ENCODE measurements at places on chromosomes 3 and 15. TPM values are rescaled to one million over a fixed set of nuclear protein-coding genes. Genes with fewer than 3 reads are reported as not detected.

- DNase-seq = no peak
Measured at GRCh38 chr15:82081914-82082762, 36.3 kb upstream of the MEX3B start.

- DNase-seq = no peak
Measured at GRCh38 chr15:99406716-99407487, 155.6 kb downstream of the LRRC28 start.

GRCh38 chr3:181403876-181404660 lies 307.7 kb upstream of the SOX2 start:
- no peak for DNase-seq

- no peak for DNase-seq
Measured at GRCh38 chr3:180175572-180175971, 138.8 kb upstream of the PEX5L start.

The GPR87 gene
- 1.0 TPM for total RNA-seq

GRCh38 chr15:99212406-99212805 lies 37.0 kb downstream of the TTC23 start:
- DNase-seq = peak; percentile 28

- no peak for DNase-seq
Measured at GRCh38 chr3:45065373-45065720, 39.2 kb downstream of the CLEC3B start.

DNA sequence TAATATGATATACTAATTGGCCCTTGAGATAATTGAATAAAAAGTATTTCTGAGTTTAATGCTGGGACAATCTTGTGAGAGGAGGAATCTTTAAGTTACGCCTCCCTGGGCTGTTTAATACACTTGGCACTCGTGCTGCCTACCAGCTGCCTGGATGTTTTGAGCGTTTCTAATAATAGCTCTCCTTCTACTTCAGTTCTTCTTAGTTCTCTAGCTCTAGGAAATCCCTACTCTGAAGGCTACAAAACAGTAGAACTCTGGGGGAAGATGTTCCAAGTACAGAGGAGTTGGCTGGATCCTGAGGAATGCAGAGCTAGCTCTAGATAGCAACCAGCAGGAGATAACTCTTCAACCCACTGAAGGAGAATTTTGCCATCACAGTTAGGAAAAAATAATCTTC lies 3.5 kb downstream of the NAALADL2 start:
- no peak for DNase-seq

The RBP2 gene
- total RNA-seq = not detected

The ARHGEF3 gene
- 54.4 TPM for total RNA-seq

The GOLGA8T gene
- not detected for total RNA-seq

The CPNE9 gene
- total RNA-seq = 0.17 TPM

The LOXL1 gene
- total RNA-seq = 0.49 TPM

DNA sequence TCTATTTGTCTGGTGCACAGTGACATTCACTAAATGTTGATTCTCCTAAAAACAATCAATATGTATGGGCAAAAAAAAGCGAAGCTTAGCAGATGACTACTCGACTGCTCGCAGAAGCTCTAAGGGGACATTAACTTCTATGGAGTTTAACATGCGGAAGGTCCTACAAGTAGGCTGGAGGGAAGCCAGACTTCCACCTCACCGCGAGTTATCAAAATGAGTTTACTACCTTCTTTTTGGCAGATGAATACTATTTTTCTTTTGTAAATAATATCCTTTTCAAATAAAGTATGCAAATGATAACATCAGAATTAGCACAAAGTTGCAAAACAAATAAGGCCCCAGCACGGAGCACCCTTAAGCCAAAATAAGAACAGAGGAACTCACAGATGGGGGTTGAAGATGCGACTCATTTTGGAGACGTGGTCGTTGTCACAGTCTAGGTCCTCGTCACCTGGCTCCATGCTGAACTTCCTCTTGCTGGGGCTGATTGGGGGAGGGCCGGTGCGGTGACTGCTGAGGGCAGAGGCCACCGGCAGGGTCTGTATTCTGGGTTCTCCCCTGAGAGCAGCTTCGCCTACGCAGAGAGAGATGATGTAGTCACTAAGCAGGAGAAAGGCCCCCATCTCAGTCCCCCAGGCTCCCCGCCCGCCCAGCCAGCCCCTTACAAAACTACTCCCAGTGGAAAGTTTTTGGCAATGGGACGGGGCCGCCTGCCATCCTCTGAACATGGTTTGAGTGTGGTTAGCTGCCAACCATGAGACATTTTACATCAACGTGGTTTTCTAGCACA lies 42.1 kb downstream of the VGLL4 start:
- no peak for DNase-seq

DNA sequence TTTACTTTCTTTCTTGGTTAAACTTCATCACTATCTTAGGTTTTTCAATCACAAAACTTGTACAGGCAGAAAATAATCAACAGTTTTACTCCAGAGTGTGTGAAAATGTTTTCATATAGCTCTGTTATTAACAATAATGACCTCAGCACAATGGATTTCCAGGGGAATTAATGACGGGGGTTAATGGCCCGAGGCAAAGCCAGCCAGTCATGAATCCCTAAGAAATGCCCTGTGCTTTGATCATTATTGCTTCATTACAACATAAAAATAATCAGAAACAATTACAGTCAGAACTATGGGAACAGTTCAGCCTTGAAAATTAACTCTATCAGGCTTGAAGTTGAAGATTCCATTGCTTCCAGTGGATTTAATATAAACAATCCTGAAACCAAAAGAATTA lies 875.4 kb downstream of the ROBO2 start:
- no peak for DNase-seq

- no peak for DNase-seq
Measured at GRCh38 chr3:30286007-30286669, 320.3 kb upstream of the TGFBR2 start.

GRCh38 chr3:59374818-59375211 lies 325.0 kb upstream of the CFAP20DC start:
- no peak for DNase-seq

The C3orf20 gene
- total RNA-seq = 0.28 TPM

GRCh38 chr3:186510374-186511079 lies 33.7 kb downstream of the CRYGS start:
- DNase-seq = no peak

The TRPM1 gene
- not detected for total RNA-seq

DNA sequence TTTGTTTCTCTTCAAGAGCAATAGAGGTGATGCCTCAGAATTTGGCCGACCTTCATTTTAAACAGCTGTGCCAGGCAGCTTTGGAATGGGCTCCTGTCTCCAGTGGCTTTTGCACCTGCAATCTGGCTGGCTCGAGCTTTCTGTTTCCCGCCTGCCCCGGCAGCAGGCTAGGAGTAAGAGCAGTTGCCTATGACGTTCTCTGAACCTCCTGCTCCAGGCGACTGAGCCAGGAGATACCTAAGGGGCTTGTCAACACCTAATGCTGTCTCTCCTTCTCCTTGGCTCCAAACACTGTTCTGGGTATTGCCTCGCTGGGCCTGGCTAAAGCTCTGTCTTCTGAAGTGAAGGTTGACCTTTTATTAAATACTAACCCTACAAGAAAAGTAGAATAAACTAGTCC lies 229.9 kb downstream of the LRRN1 start:
- no peak for DNase-seq

GRCh38 chr15:58138106-58138505 lies at the start of gene AQP9:
Gene AQP9 (plus strand): TSS chr15:58138381. CDS start chr15:58138566, 185 bp downstream.
- DNase-seq = peak; percentile 40

DNA sequence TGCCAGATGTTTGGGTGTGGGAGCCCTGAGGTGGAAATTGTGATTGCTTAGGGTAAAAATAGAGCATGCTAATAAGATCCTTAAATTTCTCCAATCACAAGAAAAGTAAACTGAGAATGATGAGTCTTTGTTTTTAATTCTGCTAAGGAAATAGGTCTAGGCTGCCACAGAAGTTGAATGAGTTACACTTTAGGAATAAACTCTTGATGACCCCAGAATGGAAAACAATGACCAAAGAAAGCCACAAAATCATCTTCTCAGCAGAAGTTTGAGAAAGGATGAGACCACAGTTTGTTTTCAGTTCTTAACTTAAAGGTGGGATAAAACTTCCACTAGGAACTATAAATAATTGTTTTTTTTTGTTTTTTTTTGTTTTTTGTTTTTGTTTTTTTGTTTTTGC lies 164.6 kb upstream of the BCL6 start:
- no peak for DNase-seq

DNA sequence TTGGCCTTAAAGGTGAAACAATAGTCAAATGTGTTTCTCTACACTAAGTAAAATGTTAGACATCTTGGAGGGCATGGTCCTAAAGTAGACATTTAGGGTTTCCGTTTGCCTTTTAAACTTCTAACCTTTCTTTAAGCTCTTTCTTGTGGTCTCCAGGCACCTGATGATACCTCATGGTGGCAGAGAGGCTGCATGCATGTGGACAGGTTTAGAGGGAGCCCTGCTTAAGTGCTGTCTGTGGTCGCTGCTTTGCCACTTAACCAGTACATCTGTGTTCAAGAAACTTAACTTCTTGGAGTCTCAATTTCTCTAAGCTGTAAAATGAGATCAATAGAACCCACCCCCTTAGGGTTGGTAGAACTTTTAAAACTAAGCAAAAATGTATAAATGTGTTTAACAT lies 6.2 kb downstream of the MITF start:
- DNase-seq = no peak

DNA sequence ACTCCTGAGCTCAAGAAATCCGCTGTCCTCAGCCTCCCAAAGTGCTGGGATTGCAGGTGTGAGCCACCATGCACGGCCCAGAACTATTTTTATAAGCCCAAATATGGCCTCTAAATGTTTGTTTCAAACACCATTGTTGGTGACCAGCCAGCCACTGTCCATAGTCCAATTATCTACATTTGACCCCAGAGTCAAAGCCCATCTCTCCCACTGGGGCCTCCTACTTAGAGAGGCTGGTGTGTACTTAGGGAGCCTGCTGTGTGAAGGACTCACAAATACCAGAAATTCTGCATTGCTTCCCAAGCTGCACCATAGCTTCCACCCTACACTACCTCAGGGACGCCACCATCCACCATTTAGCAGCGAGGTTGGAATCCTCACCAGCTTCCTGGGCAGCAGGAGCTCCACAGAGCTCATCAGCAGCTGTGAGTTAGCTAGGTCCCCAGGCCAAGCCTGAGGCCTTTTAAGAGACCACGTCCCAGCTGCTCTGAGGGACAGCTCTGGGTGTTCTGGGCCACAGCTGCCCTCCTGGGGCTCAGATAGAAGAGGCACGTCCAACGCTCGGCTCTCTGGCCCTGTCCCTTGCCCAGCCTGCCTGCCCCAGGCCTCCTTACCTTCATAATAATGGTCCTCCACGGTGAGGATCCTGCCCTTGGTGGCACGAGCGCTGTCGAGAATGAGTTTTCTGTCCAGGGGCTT lies 29.5 kb downstream of the TKT start:
- no peak for DNase-seq

DNA sequence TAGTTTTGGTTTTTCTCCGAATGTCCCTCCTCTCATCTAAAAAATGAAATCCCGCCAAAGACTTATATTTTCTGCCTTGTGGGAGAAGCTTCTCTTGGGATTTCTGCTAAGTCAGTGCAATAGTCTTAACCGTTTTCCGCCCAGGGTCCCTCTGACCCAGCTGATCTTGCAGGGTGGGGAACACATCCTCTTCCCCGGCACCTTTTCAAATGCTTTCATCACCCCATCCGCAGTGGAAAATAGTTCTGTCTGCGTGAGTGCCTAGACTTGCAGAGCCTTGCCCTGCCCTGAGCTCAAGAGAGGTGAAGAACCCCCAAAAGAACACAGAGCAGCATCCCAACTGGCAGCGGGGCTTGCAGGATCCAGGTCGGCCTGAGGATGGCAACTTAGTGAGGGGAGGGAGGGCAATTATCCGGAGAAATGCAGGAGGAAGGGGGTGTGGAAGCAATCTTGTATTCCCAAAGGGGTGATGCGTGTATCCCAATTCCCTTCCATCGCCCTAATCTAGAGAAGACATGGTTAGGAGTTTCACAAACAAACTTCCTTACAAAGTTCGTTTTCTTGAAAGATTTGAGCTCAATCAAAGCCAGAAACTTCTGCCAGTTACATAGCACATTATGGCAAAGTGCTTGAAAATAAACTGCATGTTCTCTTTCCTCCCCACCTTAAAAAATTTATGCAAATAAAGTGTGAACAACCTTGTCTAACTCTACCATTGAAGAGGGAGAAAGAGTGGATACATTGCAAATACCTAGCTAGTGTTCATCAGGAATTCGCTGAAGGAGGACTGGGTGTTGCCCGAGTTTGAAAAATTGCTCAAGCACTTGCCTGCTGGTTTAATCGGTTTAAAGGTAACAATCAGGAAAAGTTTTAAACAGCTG lies 79.9 kb downstream of the NR2F2 start:
- no peak for DNase-seq

GRCh38 chr15:46280762-46281542 lies 646.1 kb downstream of the SQOR start:
- no peak for DNase-seq

The OXNAD1 gene
- 29.8 TPM for total RNA-seq

The ZKSCAN7 gene
- total RNA-seq = 0.79 TPM

DNA sequence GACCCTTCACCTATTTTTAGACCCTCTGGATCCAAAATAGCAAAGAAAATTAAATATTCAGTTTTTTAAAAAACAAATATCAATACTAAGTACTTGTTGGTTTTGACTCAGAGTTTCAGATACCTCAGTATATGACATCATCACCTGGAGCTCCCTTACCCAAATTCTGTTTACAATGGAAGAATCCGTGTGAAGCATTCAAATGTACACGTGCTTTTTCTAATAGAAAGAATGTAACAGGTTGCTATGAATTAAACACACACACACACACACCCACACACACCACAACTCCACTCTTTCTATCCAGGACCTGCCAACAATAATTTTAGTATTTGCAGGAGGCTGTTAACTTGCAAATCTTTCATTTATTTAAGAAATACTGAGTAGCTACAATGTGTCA lies 221.8 kb downstream of the THRB start:
- no peak for DNase-seq

DNA sequence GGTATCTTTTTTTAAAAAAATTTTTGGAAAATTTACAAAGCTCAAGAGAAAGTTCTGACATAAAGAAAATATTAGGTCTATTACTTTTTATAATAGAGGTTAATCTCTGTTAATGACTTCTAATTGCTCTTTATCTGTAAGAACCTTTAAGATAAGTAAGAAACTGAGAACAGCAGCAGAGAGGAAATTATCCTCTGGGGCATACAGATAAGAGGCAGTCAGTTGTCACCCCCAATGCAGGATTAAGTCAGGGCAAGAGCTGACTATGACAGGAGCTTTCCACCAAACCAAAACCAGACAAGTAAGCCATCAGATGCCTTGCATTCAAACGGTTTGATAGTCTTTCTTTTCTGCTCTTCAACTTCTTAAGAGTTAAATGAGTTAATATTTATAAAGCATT lies 149.0 kb downstream of the GSK3B start:
- no peak for DNase-seq

DNA sequence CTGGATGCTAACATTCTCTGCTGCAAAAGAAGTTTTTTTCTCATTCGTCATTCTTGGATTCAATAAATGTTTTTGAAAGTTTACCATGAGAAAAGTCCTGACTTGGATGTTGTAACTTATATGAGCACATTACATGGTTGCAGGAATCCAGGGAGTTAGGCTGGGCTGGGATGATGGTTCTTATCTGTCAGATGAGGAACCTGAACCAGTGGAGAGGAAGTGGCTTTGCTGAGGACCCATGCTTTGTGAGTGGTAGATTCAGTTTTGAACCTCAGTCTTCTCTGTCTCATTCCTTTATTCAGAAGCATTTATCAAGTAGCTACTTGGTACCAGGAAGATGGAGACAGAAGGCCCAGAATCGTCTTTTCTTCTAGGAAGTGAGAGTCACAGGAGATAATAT lies 3.7 kb upstream of the GASK1A start:
- no peak for DNase-seq

The FSIP1 gene
- 0.37 TPM for total RNA-seq

The CPN2 gene
- total RNA-seq = not detected

The AHSG gene
- not detected for total RNA-seq

The VEPH1 gene
- total RNA-seq = not detected

The DENND4A gene
- total RNA-seq = 44.2 TPM

The CCR3 gene
- total RNA-seq = not detected

GRCh38 chr3:135927155-135927554 lies 38.4 kb upstream of the PPP2R3A start:
- peak; percentile 9 for DNase-seq
